ENCODE measurements at places on chromosomes 1 and 21. TPM values are rescaled to one million over a fixed set of nuclear protein-coding genes. Genes with fewer than 3 reads are reported as not detected.

DNA sequence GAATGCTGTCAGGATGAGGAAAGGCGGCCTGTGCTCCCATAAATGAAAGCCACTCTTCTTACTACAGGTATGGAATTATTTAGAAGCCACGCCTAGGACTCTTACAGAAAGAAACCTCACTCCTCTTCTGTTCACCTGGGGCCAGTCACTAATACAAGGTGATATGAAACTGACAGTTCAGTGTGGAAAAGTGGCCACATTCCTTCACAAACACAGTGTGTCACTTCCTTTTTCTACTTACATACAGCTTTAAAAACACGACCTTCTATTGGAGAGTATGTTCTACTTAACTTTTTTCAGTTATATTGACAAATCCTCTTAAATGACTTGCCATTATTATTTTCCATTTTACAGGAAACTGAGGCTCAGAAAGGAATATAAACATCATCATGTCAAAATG, 163.1 kb downstream of the PCNX2 start:
- DNase-seq: no peak
- H3K27me3 ChIP-seq: no peaks in the 10 kb centered on the region
- no peak overlapping the region for H3K27ac ChIP-seq
- no peaks in the 10 kb centered on the region for H3K36me3 ChIP-seq
- no peak overlapping the region for H3K4me3 ChIP-seq

DNA sequence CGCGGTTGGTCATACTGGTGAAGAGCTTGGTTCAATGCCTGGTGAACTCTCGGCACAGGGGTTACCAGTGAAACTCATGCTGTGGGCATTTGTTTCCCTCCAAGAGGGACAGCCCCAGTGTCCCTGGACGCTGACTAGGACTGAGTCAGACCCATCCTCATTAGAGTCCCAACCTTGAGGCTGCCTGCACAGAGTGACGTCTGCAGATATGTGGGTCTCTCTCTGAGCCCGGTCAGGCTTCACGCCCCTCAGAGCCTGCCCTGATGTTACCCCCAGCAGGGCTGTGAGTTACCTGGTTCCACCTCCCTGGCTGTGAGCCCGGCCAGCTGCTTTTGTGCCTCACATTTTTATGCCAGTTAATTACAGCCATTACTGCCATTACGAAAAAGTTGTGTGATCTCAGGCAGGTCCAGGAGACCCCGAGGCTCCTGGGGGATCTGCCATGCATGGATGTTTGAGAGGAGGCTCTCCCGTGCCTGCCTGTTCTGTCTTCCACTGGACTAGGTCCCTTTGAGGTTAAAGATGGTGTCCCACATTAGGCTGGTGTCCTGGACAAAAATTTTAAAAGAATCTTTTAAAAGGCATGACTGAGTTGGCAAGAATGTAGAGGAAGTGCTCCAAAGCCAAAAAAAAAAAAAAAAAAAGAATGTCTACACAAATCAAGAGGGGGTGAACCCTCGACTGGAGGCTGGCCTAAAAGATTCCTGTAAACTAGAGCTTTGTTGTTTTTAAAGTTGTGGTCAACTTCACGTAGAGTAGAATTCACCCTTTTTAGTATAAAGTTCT, 36.6 kb upstream of the PADI1 start:
- no peaks in the 10 kb centered on the region for H3K36me3 ChIP-seq
- no peaks in the 10 kb centered on the region for H3K27me3 ChIP-seq
- H3K27ac ChIP-seq: peak overlapping the region; percentile 95
- peak; percentile 86 for DNase-seq

SPRR5 gene
- total RNA-seq: not detected

GRCh38 chr1:100606438-100606837, 68.5 kb downstream of the GPR88 start:
- DNase-seq: peak; percentile 70
- H3K36me3 ChIP-seq: no peaks in the 10 kb centered on the region
- H3K4me3 ChIP-seq: no peak overlapping the region
- H3K4me1 ChIP-seq: no peaks in the 10 kb centered on the region

GRCh38 chr1:46466477-46467182, 23.0 kb upstream of the DMBX1 start:
- H3K27ac ChIP-seq: no peak overlapping the region
- H3K4me3 ChIP-seq: no peak overlapping the region
- no peaks in the 10 kb centered on the region for H3K4me1 ChIP-seq
- DNase-seq: no peak

DNA sequence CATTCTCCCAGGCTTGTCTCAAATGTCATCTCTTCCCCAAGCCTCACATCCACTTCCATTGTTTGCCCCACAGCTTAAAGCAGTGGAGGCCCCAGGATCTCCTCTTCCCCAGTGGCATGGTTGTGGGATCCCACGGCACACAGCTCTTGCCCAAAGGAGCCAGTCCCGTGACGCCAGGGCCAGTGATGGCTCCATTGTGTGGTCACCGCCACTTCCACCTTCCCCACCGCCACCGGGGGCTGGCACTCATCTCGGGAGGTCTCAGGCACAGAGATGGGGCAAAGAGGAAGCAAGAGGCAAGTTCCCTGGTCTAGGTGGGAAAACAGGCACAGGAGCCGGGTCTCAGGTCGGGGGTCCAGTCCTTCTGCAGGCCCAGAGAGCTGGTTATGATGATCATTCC, 22.9 kb upstream of the ALDH4A1 start:
- no peaks in the 10 kb centered on the region for H3K27me3 ChIP-seq
- no peak overlapping the region for H3K4me3 ChIP-seq
- no peak for DNase-seq
- H3K36me3 ChIP-seq: no peaks in the 10 kb centered on the region
- H3K4me1 ChIP-seq: peaks cover 52% of the 10 kb centered on the region

DNA sequence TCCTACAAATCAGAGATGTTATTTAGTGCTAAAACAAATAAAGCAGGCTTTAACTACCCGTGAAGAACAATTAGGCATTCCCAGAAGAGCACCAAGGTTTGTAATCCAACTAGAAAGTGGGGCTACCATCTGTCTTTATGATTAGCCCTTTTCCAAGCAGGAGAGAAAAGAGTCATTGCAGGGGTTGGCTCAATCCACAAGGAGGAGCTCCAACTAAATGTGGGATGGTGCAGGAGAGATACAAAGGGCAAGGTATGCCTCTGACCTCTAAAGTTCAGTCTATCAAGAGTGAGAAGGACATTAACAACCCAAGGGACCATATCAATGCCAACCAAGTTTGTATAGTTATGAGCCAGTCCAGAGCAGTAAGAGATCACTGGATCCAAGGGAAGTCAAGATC, 382.7 kb upstream of the DUSP10 start:
- DNase-seq: no peak
- H3K4me3 ChIP-seq: no peak overlapping the region
- H3K27ac ChIP-seq: no peak overlapping the region
- no peaks in the 10 kb centered on the region for H3K27me3 ChIP-seq
- H3K4me1 ChIP-seq: no peaks in the 10 kb centered on the region

- peaks cover 5% of the 10 kb centered on the region for H3K36me3 ChIP-seq
- no peaks in the 10 kb centered on the region for H3K27me3 ChIP-seq
- H3K4me1 ChIP-seq: no peaks in the 10 kb centered on the region
- no peak overlapping the region for H3K27ac ChIP-seq
- DNase-seq: no peak
- no peak overlapping the region for H3K4me3 ChIP-seq
These were observed 15.4 kb downstream of the ANGPTL7 start for GRCh38 chr1:11204396-11205190.

DNA sequence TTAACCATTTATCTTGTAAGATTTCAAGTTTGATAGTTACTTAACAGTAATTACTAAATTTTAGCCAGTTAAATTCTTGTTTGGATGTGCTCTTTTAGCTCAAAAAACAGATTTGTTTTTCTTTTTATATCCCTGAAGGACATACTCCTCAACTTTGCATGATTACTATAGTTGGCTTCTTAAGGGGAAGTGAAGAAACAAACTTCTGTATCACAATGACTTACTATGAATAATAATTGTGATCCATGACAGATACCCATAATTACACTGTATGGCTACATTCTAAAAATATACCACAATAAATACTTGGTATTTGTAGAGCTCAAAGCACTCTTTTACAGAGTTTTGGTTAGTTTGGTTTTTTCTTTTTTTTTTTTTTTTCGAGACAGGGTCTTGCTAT, 55.8 kb downstream of the IARS2 start:
- H3K4me3 ChIP-seq: no peak overlapping the region
- no peak overlapping the region for H3K27ac ChIP-seq
- no peaks in the 10 kb centered on the region for H3K27me3 ChIP-seq
- H3K4me1 ChIP-seq: no peaks in the 10 kb centered on the region
- no peak for DNase-seq

SLC44A5 gene
- not detected for total RNA-seq

HCRTR1 gene
- not detected for total RNA-seq

DNA sequence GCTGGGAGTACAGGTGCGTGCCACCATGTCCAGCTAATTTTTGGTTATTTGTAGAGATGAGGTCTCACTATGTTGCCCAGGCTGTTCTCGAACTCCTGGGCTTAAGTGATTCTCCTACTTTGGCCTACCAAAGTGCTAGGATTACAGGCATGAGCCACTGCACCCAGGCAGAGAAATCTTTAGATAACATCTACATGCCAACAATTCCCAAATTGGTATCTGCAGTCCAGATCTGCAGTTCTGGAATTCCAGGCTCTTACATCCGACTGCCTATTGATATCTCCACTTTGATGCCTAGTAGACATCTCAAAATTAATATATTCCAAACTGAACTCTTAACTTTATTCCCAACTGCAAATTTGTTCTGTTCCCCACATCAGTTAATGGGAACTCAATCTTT, 23.3 kb downstream of the INAVA start:
- no peaks in the 10 kb centered on the region for H3K36me3 ChIP-seq
- H3K4me3 ChIP-seq: no peak overlapping the region
- H3K4me1 ChIP-seq: no peaks in the 10 kb centered on the region
- no peak overlapping the region for H3K27ac ChIP-seq

DNA sequence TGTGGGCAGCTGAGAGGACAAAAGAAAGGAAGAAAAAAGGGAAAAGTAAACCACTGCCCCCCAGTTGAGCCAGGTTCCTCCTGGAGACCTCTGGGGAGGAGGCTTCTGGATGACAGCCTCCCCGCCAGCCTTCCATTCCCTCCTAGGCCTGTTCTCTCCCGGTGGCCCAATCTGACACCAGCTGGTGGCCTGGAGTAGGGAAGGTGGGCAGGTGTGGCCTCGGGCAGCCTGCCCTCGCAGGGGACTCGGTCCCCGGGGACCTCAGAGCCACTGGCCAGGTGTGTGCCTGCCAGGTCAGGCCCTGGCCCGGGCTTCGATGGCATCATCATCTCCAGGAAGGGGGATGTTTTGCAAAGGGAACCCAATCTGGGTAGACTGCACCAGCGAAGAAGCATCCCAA, 159.0 kb downstream of the CASZ1 start:
- H3K27ac ChIP-seq: no peak overlapping the region
- no peak for DNase-seq
- H3K36me3 ChIP-seq: no peaks in the 10 kb centered on the region
- no peak overlapping the region for H3K4me3 ChIP-seq

DNA sequence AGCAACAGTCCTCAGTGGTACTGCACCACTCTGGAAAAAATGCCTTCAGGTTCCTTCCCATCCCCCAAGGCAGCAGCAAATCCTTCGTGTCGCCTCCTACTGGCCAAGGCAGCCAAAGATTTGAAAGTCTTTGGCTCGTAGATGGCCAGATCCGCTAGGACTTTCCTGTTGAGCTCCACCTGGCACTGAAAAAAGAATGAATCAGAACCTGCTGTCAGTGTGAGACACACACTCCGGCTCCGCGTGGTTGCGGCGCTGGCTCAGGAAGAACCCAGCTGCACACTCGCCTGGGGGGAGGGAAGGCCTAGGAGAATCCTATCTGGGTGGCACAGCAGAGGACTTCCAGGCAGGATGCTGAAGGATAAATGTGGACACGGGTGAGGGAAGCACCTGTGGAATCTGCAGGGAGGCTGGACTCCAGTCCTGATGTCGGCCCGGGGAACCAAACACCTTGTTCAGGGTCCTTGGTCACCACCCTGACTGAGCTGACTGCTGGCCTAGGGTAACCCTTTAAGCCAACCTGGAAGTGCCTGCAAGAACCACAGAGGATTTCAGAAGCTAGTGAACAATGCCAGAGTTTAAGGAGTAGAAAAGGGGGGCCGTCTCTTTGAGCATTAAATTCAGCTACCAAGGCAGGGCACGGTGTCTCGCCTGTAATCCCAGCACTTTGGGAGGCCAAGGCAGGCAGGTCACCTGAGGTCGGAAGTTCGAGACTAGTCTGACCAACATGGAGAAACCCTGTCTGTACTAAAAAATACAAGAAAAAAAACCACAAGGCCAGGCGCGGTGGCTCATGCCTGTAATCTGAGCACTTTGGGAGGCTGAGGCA, 3.2 kb upstream of the CCNL2 start:
- no peak overlapping the region for H3K27ac ChIP-seq
- H3K4me3 ChIP-seq: no peak overlapping the region
- DNase-seq: peak; percentile 25
- H3K36me3 ChIP-seq: peaks cover 34% of the 10 kb centered on the region
- no peaks in the 10 kb centered on the region for H3K27me3 ChIP-seq
- H3K4me1 ChIP-seq: peaks cover 33% of the 10 kb centered on the region

DMBX1 gene
- 0.79 TPM for total RNA-seq

GRCh38 chr1:233010146-233010545, 59.7 kb downstream of the NTPCR start:
- H3K4me3 ChIP-seq: no peak overlapping the region
- no peak for DNase-seq
- H3K27me3 ChIP-seq: no peaks in the 10 kb centered on the region
- H3K27ac ChIP-seq: no peak overlapping the region
- H3K4me1 ChIP-seq: no peaks in the 10 kb centered on the region

Measured in PC-9 (cell line).